Fibroblast of lung (primary cell): ENCODE measurements at places on chromosomes 11 and 22. TPM values are rescaled to one million over a fixed set of nuclear protein-coding genes. Genes with fewer than 3 reads are reported as not detected.

GRCh38 chr11:11217289-11217928, 135.6 kb downstream of the CSNK2A3 start:
- DNase-seq: no peak

DNA sequence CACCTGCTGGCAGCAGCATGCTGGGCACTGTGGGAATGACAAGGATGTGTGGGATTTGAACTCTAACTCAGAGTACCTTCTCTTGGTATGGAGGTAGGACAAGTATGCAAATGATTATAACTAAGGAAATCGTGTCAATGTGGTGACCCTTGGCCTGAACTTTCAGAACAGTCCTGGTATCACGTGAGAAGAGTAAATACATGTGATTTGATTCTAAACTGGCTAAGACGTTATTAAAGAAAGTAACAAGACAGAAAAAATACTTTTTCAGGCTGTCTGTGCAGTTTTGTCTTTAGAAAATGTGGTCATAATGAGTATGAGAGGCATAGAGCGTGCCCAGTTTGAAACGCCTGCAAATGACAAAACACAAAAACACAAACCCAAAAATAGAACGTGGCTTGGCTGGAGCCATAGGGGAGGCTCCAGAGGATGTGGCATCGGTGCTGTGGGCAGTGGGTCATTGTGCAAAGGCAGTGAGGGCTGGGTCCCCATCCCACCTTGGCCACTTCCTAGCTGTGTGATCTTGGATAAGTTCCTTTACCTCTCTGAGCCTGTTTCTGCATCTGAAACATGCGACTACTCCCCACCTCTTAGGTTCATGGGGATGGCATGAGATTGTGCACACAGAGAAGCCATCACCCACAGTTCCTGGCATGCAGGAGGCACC, 18.4 kb upstream of the IL2RB start:
- no peak for DNase-seq

- DNase-seq: no peak
These were observed 43.2 kb upstream of the RDX start for GRCh38 chr11:110339456-110340250.

DNA sequence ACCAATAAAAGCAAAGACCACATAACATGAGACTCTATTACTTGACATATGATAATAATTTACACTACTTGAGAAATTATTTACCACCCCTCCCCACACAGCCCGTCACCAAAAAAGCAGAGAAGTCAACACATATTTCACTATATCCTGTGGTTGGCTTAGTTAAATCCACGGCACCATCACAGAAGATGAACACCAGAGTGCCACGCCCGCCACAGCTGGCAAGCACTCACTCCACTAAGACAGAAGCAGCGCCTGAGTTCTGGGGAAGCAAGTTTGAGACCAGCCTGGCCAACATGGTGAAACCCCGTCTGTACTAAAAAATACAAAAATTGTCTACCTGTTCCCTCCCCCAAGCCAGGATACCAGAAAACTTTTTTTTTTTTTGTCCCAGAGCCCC, 53.1 kb downstream of the PACSIN2 start:
- no peak for DNase-seq

- no peak for DNase-seq
These were observed 4.4 kb downstream of the SPCS2 start for GRCh38 chr11:74953451-74953850.

DNA sequence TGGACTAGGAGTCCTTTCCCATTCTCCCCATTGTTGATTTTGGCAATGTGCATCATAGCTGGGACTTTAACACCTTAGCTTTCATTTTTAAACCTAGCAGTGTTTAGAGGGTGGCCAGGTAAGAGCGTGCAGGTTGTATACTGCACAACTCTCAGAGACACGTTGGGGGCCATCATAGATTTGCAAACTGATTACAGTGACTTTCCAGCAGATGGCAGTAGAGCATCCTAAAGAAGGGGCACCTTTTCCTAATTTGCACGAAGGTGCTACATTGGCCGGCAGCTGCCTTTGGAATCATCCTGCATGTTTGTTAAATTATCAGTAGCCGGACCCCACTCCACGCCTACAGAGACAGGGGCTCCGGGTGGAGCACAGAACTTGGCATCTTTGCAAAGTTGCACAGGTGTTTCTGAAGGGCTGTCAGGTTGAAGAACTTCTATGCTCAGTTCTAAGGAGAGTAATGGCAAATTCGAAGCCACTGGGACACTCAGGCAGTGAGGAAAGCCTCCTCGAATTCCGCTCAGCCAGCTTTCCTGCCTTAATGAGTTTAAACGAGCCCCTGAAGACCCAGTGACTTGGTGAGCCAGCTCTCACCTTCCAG, 7.7 kb downstream of the LHFPL7 start:
- DNase-seq: peak; percentile 25

DNA sequence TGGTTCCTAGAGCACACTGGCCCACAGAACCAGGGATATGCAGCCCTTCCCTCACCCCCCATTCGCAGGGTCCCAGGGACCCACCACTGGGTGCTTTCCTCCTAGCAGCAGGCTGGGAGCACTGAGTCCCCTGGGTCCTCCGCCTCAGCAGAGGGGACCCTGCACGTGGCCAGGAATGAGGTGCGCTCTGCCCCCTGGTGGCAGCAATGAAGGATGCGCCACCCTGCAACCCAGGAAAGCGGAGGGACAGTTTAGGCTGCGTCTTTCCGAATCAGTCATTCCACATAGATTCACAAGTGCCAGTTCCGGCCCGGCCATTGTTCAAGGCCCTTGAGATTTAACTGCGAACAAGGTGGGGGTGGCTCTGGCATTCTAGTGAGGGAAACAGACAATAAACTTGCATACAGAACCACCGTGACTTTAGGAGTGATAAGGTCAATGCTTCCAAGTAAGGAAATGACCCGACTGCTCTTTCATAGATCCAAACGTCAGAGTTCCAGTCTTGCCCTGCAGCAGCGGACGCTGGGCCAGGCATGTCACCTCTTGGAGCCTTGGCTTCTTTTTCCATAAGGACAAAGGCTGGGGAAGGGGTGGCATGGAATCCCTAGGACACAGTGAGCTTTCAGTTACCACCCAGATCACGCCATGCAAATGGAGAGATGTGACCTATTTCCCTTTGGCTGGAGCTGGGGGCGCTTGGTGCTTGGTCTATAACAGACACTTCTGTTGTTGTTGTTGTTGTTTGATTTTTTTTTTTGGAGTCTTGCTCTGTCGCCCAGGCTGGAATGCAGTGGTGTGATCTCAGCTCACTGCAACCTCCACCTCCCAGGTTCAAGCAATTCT, 7.7 kb downstream of the RIN1 start:
- peak; percentile 62 for DNase-seq

DNA sequence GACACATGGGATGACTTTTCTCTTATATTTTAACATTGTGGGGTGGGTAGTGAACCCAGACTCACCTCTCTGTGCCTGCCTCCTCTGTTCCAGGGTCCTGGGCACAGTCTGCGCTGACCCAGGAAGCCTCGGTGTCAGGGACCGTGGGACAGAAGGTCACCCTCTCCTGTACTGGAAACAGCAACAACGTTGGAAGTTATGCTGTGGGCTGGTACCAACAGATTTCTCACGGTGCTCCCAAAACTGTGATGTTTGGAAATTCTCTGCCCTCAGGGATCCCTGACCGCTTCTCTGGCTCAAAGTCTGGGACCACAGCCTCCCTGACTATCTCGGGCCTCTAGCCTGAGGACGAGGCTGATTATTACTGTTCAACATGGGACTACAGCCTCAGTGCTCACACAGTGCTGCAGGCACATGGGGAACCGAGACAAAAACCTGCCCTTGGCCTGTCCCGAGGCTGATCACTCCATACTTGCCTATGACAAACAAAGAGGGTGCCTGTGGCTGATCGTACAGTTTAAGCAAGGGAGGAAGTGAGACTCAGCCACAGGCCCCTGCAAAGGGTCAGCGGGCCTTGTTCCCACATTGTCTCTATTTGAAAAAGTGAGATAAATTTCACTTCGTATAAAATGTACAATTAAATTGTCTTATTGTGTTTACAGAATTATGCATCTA, 43.7 kb upstream of the TOP3B start:
- DNase-seq: no peak

The GLYATL2 gene
- 0.26 and 1.3 TPM in 2 replicates for total RNA-seq

The CHRM4 gene
- under 0.01 TPM in 1 of 2 replicates, not detected in the other for total RNA-seq

The KREMEN1 gene
- total RNA-seq: 6.4 and 12.9 TPM in 2 replicates

The MPPED1 gene
- total RNA-seq: not detected in 2 replicates
